ENCODE measurements at places on chromosomes 6 and 20.

GRCh38 chr20:12577213-12577612 is 431.6 kb upstream of the SPTLC3 start:
- H3K4me1 ChIP-seq, result no peaks in the 10 kb centered on the region
- DNase-seq, result no peak
- no peaks in the 10 kb centered on the region for H3K36me3 ChIP-seq
- H3K4me3 ChIP-seq, result no peak overlapping the region
- H3K27ac ChIP-seq, result no peak overlapping the region

DNA sequence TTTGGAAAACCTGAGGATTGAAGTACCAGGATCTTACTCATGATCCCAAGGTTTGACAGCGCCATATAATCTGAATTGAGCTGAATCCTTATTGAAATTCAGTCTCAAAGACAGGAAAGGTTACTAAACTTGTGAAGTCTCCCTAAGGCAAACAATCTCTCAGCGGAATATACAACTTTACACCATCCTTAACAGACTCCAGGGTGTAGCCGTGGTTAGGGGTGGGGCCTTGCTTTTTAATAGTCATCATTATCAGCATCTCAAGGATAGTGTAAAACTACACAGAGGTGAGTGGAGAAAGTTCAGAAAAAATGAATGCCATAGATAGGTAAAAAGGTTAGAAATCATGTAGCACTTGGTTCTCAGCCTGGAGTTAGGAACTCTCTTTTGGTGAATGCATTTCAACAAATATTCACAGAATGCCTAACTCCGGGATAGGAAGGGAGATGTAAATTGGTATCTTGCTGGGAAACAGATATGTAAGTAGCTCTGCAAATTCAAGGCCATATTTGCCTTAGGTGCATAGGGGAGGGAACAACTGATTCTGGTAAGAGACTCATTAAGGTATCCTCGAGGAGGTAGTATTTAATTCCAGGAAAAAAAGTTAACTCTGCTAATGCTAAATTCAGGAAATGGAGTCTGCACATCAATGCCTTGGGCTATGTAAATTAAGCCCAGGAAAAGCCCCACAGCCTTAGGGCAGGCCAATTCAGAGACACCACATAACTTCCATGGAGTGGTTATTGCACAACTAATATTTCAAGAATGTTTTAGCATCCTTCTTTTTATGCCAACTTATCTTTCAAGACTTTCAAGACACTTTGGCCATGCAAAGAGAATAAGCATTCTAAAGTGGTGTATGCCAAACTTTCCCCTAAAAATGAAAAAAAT is 61.6 kb downstream of the SNAP25 start:
- no peaks in the 10 kb centered on the region for H3K27me3 ChIP-seq
- no peak for DNase-seq
- H3K27ac ChIP-seq, result no peak overlapping the region
- H3K4me3 ChIP-seq, result no peak overlapping the region
- no peaks in the 10 kb centered on the region for H3K4me1 ChIP-seq

DNA sequence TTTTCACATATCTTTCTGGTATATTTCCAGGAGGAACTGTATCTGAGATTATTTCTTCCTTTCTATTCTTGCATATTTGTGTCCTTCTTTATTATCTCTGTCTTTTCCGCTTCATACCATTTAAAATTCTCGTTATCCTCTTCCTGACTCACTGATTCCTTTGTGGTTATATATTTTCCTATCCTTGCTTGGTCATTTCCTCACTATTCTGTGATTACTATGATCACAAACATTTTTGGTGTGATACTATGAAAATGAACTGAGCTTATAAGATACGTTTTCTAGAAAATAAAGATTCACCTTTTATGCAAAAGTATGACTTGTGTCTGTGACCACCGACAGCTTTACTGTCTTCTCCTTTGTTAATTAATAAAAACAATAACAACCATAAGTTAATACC is 26.5 kb upstream of the MYCT1 start:
- H3K36me3 ChIP-seq, result no peaks in the 10 kb centered on the region
- H3K27me3 ChIP-seq, result no peaks in the 10 kb centered on the region
- DNase-seq, result no peak
- no peak overlapping the region for H3K27ac ChIP-seq
- no peaks in the 10 kb centered on the region for H3K4me1 ChIP-seq

- H3K4me1 ChIP-seq, result peaks cover 51% of the 10 kb centered on the region
- no peaks in the 10 kb centered on the region for H3K27me3 ChIP-seq
- no peak for DNase-seq
- H3K27ac ChIP-seq, result no peak overlapping the region
- peaks cover 22% of the 10 kb centered on the region for H3K36me3 ChIP-seq
Measured at GRCh38 chr20:5999783-6000182, 49.3 kb downstream of the MCM8 start.

Data from activated CD4-positive, alpha-beta T cell treated with anti-CD3 and anti-CD28 coated beads, Interleukin-2, amount 10 ng/mL, durations not matched to agents 7 days and 5 days (primary cell).